ENCODE measurements at places on chromosomes 16 and 17.

DNA sequence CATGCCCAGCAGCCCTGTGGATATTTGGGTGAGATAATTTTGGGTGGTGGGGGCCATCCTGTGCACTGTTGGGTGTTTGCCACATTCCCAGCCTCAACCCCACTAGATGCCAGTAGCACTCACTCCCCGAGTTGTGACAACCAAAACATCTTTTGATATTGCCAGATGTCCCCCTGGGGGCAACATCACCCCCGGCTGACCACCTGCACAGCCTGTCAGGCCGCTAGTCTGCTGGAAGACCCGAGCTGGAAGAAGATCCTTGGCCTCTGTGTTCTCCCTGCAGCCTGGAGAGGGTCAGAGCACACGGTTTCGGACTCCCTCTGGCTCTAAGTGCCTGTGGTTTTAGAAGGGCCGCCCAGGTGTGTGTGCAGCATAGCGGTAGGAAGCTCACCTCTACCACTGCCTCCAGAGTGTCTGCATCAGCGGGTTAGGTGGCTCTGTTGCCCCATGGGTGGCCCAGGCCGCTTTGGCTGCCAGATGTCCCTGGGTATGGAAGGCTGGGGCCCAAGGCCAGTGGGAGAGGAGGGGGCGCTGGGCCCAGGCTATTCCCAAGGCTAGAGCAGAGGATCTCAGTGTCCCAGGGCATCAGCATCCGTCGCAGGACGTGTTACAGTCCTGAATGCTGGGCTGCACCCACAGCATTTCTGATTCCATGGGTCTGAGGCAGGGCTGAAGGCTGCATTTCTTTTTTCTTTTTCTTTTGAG is 195.8 kb upstream of the GSE1 start:
- DNase-seq: no peak

GRCh38 chr17:36011201-36011600 is 6.6 kb downstream of the CCL23 start:
- DNase-seq: no peak

- no peak for DNase-seq
Observed at GRCh38 chr16:79150632-79151310, 449.8 kb downstream of the MAF start.

DNA sequence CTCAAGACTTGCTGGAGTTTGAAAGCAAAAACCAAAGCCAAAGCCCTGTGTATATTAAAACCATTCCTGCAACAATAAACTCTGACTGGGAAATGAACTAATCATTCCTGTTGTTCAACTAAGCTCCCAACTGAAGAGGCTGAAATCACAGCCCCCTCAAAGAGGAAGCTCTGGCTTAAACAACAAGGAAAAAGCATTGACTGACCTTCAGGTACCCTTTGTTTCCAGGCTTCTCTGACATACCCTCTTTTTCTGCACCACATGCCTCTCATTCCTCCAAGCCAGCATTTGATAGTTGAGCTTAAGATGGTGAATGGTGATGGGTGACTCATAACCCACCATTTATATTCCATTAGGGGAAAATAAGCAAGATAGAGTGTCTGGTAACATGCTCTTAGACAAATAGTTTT is 470.9 kb upstream of the SOX9 start:
- no peak for DNase-seq

DNA sequence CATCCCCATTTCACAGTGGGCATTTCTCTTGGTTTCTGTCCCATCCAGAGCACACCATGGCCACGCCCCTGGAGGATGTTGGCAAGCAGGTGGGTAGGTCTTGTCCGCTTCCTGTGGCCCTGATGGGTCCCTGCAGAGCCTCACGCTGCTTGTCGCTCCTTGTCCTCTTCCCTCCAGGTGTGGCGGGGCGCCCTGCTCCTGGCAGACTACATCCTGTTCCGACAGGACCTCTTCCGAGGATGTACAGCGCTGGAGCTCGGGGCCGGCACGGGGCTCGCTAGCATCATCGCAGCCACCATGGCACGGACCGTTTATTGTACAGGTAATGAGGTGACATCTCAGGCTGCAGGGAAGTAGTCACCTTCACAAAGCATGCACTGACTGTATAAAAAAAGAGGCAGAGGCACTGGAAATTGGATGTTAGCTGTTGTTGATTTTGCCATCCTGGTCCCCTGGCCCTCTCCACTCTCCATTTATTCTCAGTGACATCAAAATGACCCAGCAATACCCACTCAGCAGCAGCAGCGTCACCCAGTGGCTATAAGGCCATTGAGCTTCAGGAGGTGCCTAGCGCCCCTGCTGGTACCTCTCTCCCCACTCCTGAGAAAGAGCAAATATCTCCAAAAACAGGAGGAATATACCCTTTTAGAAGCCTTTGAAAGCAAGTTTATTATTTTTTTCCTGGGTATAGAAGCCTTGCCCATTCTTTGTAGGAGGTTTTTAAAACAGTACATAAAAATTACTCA is 13.7 kb downstream of the METTL22 start:
- DNase-seq: no peak

GRCh38 chr17:35969558-35970380 is 11.5 kb downstream of the CCL16 start:
- DNase-seq: peak; percentile 59

GRCh38 chr17:4711661-4712181 is 1.3 kb downstream of the ARRB2 start:
- DNase-seq: no peak

GRCh38 chr17:14593956-14594355 is 293.1 kb downstream of the HS3ST3B1 start:
- no peak for DNase-seq

DNA sequence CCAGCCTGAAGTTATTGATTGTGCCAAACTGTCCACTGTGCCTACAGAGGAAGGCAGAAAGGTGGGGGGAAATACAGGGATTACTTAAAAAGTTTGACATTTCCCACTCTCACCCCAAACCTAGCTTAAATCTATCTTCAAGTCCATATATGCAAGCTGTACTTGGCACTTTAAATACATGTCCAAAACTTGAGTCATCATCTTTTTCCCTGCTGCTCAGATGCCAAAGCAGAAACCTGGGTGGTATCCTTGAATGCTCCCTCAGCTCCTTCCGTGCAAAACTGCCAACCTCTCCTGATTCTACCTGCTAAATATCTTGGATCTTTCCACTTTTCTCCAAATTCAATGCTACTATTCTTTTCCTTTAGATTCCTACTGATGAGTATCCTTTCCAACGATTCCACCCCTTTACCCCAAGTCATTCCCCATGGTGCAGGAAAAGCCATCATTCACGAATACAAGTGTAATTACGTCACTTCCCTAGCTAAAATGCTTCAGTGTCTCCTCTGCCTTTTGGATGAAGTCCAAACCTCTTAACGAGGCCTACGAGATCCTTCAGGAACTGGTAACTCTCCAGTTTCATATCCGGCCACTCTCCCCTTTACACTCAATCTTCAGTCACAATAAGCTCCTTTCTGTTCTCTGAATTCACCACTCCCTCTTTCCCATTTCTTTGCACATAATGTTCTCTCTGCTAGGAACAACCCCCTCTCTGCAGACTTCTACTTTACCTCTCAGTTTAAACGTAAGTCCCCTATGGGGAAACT is 9.3 kb downstream of the BECN1 start:
- no peak for DNase-seq

GRCh38 chr17:17090642-17091103 is 48.4 kb downstream of the MPRIP start:
- no peak for DNase-seq

DNA sequence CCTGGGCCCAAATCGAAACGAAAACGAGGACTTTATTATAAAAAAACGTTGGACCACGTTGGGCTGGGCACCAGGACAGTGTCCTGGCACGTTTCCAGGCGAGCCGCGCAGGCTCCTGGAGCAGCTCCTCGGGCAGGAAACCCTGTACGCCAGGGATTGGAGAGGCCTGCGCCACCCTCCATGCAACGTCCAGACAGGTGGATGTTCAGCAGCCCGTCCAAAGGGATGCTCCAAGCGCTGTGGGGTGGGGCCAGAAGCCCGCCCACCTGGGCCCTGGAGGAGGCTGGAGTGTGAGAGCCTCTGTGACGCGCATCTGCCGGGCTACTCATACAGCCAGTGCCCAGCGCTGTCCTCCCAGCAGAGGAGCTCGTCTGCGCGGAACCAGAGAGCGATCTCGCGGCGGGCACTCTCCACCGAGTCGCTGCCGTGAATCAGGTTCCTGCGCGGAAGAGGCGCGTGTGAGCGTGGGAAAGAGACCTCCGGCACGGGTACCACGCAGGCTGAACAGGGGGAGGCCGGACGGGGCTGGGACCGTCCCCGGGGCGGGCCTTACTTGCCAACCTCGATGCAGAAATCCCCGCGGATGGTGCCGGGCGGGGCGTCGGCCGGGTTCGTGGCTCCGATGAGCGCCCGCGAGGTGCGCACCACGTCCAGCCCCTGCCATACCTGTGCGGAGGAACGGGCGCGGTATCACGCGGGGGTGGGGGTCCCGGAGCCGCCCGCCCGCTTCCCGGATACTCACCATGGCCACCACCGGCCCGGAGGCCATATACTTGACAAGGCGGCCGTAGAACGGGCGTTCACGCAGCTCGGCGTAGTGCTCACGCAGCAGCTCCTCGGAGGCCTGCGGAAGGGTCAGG is 785 bp downstream of the NME3 start:
- peak; percentile 72 for DNase-seq

- DNase-seq: no peak
Observed at GRCh38 chr17:19376811-19377210, 1.5 kb upstream of the MAPK7 start.

DNA sequence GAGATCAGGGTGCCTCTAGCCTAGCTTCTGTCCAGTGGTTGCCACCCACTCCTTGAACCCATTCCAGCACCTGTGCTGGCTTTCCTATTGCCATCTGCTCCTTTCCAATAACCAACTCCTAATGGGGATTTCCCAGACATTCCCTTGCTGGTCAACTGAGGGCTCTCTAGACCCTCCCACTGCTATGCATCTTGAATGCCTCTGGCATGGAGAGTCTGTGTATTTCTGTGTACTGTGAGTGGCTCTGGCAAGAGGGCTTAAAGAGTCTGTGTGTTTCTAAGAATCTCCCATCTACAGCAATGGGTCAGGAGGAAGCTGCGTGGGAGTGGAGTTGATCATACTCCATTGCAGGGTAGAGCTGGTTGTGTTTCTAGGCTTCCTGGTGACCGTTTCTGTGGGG is 11.0 kb upstream of the EPN3 start:
- DNase-seq: no peak

- no peak for DNase-seq
Observed at GRCh38 chr16:72198021-72198711, 26.2 kb upstream of the PMFBP1 start.

DNA sequence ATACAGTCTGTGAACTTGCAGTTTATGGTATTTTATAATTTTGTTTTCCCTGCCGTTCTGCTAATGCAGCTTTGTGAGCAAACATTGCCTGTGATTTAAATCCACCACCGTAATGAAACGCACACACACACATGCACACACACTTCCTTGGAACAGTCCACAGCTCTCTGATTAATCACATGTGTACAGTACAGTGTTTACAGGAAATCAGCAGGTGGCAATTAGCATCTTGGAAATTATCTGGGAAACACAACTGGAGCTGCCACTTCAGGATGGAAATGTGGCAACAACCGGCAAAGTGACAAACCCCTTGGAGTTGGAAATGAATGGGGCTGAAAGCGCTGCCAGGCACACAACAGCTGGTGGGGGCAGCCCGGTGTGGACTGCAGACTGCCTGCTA is 12.9 kb upstream of the ZKSCAN2 start:
- DNase-seq: no peak

DNA sequence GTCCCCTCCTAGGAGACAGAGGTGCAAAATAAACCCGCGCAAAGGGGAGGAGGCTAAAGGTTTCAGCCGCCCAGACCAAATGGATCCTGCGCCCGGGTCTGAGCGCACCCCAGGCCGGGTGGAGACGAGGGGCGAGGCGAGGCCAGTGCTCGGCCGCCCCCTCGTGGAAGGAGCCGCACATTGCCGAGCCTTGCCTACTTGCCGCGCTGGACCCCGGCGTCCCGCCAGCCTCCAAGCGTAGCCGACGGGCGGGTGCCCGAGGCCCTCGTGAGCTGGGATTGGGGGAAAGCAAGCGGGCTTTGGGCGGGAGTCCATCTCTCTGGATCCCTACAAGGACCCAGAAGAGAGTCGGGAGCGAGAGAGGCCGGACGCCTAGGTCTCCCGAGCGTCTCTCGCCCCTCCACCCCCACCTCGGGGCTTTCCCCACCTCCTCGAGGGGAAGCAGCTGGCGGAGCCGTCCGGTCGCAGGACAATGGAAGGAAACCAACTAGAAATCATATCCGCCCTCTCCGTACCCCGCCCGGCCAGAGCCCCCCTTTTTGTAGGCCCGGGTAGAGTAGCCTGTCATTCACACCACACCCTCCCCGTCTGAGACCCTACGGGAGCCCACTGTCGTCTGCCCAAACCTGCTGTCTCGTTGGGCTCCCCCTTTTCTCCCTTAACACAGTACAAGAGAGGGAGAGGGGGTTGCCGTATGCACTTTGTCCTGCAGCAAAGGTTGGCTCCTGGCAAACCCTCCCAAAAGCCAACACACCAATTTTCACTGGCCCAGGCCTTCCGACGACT is 664 bp upstream of the BCL6B start:
- peak; percentile 80 for DNase-seq

- DNase-seq: no peak
Observed at GRCh38 chr17:16926571-16927451, 45.1 kb downstream of the TNFRSF13B start.
